ENCODE measurements at places on chromosomes 7 and 10. TPM values are rescaled to one million over a fixed set of nuclear protein-coding genes. Genes with fewer than 3 reads are reported as not detected.

Gene HMX3
- not detected for total RNA-seq

Gene PNLIP
- total RNA-seq: not detected

Gene RNF32
- total RNA-seq: 0.56 TPM

Gene FAM25C
- not detected for total RNA-seq

Gene DNAJC12
- 2.3 TPM for total RNA-seq

Gene HPSE2
- not detected for total RNA-seq

Gene CPA5
- under 0.01 TPM for total RNA-seq
